Renal cortical epithelial cell (primary cell): ENCODE measurements at places on chromosomes 4 and X.

- DNase-seq, result peak; percentile 61
Observed at GRCh38 chr4:74631338-74631737, 163.0 kb downstream of the BTC start.

DNA sequence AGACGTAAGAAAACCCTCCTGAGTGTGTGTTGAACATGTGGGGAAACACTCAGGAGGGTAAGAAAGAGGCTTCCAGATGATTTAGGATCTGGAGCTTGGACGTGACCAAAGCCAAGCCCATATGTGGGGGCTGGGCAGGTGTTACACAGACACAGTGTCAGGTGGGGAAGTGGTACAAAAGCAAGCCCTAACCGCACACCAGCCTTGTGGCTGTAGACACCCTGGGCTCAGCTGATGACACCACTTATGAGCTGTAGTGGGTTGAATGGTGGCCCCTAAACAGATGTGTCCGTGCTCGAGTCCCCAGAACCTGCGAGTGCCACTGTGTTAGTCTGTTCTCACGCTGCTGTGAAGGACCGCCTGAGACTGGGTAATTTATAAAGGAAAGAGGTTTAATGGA, 25.0 kb upstream of the NSG1 start:
- DNase-seq, result no peak

- DNase-seq, result no peak
Observed at GRCh38 chrX:96924581-96924980, 40.9 kb downstream of the RPA4 start.

DNA sequence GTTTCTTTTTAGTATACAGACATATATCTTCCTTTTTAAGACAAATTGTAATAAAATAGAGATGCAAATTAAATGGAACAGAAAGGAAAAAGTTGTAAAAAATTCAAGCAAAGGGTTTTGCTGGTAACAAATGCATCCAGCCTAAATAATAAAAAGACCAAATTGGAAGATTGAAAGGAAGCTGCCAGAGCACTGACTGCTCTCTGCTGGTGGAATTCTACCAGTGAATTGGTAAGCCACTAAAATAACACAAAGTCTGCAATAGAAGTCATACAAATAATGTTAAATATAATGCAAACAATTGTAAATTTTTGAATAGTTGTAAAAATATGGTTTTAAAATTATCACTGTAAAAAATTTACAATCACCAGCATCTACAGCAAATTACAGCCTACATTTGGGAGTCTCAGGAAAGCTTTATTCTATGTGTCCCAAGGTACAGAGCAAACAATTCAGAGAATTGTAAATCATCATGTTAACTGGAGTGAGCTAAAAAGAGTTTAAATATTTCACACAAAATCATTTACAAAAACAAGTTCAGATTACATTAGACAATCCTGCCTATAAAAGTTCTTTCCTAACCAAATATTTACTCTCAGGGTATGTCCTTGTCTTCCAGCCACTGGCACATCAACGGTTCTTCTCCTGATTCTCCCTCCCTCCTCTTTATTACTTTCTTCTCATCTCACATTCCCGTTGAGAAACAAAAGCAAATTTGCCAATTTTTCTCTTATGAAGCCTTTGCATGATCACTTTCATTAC, 1322.5 kb downstream of the PCDH7 start:
- DNase-seq, result no peak

- no peak for DNase-seq
Observed at GRCh38 chrX:153933748-153934147, 1.1 kb downstream of the NAA10 start.

DNA sequence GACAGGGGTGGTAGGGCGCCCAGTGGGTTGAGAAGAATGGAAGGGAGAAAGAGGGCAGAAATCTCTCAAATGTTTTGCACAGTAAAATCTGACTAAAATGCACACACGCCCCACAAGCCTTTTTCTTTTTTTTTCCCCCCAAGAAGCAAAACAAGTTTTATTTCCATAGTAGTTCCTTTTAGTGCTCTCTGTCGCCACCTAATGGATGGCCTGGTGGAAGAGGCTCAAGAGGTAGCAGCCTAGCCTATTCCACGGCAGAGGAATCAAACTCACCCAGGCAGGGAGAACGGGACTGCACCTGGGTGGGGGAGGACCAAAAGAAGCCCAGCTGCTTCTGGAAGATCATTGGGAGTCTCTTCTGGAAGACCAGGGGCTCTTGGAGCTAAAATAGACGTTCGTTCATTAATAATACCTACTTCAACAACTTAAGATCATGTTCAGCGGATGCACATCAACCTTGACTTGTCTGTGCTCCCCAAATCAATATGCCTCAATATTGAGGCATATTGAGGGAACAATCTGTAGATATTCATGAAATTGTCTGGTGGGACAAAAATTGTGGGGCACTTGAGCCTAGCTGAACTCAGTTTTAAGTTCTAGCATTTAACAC, 31.6 kb upstream of the IRAK1 start:
- DNase-seq, result peak; percentile 41

- DNase-seq, result no peak
Observed at GRCh38 chrX:63394872-63395271, 43.7 kb upstream of the SPIN4 start.

GRCh38 chr4:112704322-112704721, 67.4 kb downstream of the LARP7 start:
- DNase-seq, result no peak

- peak; percentile 93 for DNase-seq
Observed at GRCh38 chrX:20067709-20068561, 48.8 kb downstream of the MAP7D2 start.

DNA sequence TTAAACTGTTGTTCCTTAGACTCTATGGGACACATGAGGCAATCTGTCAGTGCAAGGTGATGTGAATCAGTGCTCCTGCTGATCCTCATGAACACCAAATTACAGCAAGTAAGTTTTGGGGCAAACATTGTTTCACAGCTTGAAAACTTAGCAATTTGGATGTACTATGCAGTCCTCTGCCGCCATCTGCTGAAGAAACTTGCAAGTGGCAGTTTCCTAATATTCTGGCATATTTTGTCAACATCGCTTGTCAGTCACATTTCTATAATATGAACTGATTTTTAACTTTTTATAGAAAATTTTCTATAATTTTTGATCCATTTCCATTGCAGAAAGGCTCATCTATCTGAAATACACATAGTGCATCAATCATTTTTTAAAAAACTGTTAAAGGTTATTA, 56.3 kb downstream of the ZAR1 start:
- peak; percentile 54 for DNase-seq

DNA sequence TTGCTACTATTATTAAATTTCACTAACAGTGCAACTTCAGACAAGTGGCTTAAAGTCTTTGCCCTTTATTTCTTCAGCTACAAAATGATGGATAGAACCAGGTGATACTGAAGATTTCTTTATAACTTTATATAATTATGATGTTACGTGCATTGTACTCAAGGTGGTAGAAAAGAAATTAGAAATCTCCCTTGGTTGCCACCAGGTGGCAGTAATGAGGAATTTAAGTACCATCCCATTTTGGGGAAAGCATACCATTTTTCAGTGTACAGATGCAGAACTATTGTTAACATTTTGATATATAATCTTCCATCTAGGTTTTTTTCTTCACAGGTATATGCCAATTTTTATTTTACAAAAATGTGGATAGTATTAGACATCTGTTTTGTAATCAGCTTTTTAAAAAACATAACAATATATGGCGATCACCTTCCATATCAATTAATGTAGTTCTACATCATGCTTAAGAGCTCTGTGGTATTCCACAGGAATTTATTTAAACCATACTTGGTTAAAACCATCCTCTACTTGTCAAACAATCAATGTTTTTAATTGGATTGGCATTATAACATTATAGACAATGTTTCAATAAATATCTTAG, 37.7 kb upstream of the RAB33B start:
- peak; percentile 44 for DNase-seq

GRCh38 chrX:140766024-140766611, 56.6 kb downstream of the LINC00632 start:
- peak; percentile 26 for DNase-seq

GRCh38 chr4:7073526-7074390, 5.9 kb upstream of the GRPEL1 start:
- peak; percentile 41 for DNase-seq

GRCh38 chr4:147571036-147571770, 46.0 kb upstream of the TMEM184C start:
- DNase-seq, result no peak

- no peak for DNase-seq
Observed at GRCh38 chr4:45647823-45648222, 476.0 kb downstream of the GABRG1 start.

DNA sequence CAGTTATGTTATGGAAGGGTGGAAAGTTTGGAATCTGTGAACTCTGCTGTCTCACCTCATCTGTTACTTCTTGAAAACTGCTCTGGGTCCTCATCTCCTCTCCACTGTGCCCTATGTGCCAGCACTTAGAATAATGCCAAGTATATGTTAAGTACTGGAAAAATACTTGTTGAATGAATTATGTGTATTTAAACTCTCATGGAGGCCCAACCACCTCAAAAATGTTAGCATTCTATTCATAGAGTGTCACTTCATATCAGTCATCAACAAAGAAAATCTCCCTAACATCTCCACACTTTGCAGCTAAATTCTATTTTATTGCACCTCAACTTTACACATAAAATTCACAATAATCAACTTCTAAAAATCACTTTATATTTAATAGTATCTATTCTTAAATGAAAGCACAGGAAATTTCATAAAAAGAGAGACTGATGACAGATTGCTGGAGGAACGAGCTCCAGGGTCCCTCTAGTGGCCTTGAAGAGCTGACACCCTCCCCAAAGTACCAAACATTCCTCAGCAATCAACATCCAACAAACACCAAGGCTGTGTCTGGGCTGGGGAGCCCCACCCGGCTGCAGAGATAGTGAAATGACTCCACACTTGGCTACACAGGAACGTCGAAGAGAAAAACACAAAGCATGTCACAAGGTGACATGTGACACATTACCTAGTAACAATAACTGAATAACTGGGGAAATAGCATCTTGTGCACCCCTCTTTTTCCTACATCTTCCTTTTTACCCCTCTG, 45.8 kb downstream of the SLC39A8 start:
- peak; percentile 48 for DNase-seq

DNA sequence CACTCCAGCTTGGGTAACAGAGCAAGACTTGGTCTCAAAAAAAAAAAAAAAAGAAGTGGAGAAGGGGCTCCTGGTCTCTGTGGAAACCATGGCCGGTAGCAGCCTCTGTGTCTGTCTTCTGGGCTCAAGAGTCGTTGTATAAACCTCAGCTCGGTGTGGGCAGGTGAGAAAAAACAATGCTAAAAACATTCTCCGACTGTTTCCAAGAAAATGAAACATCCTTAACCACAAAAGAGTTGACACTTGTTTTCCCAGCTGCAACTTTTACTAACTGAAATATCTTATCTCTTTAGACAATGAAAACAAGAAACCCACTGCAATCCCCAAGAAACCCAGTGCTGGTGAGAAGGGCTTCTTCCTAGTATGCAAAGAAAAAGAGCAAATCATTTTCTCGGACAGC, 26.2 kb downstream of the CD99 start:
- no peak for DNase-seq

- no peak for DNase-seq
Observed at GRCh38 chrX:149267878-149268813, 237.0 kb downstream of the IDS start.

DNA sequence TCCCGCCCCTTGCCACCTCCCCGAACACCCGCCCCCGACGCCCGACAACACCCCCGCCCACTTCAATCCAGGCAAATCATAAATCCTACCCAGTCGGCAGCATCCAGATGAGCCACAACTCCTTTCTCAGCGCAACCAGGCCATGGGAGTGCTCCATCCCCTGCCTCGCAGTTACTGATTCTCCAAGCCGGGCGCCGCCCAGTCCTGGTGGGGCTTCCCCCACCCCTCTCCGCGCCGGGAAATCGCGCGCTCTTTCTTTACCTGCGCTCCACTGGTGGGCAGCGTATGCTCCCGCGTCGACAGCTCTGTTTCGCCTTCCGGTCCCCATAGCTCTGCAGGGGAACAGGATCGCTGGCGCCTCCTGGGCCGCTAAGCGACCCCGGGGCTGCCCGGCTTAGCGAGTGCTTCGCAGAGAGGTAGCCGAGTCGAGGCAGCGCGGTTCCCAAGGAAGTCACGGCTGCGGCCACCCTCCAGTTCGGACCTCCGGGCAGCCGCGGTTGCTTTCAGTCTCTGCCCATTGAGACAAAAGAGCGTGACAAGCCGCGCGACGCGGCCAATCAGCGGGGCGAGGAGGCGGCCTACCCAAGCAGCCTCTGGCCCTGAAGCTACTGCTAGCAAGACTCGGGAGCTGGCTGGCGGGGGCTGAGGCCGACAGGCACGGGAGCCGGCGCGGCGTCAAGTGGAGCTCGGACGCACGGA, 43.7 kb upstream of the TMSB15B start:
- peak; percentile 34 for DNase-seq

DNA sequence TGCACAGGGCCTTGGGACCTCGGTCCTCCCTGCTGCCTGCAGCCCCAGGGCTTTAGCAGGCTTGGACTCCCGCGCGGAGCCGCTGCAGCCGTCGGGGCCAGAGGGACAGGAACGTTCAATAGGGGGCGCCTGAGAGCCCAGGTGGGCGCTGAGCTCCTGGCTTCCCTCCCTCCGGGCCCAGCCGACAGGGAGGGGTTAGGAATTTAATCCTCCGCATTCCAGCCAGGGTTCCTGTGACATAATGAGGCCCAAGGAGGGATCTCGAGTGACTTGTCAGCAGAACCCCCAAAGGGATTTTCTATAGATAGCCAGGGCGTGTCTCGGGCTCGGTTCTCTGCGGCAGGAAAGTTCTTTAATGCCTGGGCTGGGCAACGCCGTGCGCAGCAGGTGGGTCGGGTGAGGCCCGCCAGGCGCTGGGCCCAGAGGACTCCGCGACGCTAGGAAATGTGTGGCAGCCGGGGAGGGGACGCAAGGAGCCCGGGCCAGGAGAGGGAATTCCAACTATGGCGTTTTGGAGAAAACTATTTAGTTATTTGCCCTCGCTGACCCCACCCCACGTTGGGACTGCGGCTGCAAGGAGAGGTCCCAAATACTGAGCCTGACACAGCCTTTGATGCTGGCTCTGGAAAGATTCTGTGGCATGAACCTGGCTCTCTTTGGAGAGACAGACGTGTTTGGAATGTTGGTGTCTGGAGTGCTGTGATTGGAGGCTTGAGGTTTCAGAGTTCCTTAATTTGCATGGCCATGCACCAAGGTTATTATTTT, 285.2 kb upstream of the GATB start:
- DNase-seq, result peak; percentile 41

- peak; percentile 9 for DNase-seq
Observed at GRCh38 chr4:98688411-98689290, 30.2 kb upstream of the TSPAN5 start.

GRCh38 chrX:154013614-154014360, 5.9 kb downstream of the IRAK1 start:
- no peak for DNase-seq

DNA sequence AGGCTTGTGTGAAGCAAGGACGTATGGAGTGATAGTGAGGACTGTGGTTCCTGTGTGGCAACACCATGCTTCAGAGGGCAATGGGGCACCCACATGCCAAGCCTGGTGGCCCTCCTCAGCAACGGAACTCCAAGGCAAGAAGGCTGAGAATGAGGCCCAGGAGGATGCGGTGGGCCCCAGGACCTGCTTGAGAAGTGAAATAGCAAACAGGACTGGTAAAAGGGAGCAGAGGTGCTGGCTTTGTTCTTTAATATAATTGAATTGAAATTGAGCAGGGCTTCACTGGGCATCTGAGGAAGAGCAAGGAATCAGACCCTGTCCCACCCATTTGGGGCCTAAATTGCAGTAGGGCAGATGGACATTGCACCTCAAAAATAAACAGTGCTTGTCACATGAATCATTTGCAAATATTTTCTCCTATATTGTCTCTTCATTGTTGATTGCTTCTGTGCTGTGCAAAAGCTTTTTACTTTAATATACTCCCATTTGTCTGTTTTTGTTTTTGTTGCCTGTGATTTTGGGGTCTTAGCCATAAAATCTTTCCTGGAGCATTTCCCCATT, 2.3 kb downstream of the TMEM187 start:
- no peak for DNase-seq
